ENCODE measurements at places on chromosomes 2 and 18. TPM values are rescaled to one million over a fixed set of nuclear protein-coding genes. Genes with fewer than 3 reads are reported as not detected.
A peak's percentile ranks its signal among the peaks of the same experiment; 100 is the strongest.

ZNF385B gene
- total RNA-seq = 70.8 TPM

GRCh38 chr2:45707661-45708060 is 56.2 kb downstream of the PRKCE start:
- no peak overlapping the region for H3K27ac ChIP-seq
- no peak overlapping the region for H3K4me3 ChIP-seq
- no peaks in the 10 kb centered on the region for H3K27me3 ChIP-seq
- H3K36me3 ChIP-seq = no peaks in the 10 kb centered on the region
- no peaks in the 10 kb centered on the region for H3K4me1 ChIP-seq

GRCh38 chr2:46827274-46828134 is 88.1 kb downstream of the MCFD2 start:
- H3K27me3 ChIP-seq = no peaks in the 10 kb centered on the region
- peaks cover 7% of the 10 kb centered on the region for H3K4me1 ChIP-seq
- DNase-seq = no peak
- H3K36me3 ChIP-seq = no peaks in the 10 kb centered on the region
- H3K4me3 ChIP-seq = no peak overlapping the region

- DNase-seq = no peak
- H3K4me1 ChIP-seq = no peaks in the 10 kb centered on the region
- H3K27me3 ChIP-seq = no peaks in the 10 kb centered on the region
- no peak overlapping the region for H3K27ac ChIP-seq
- no peak overlapping the region for H3K4me3 ChIP-seq
Measured at GRCh38 chr18:64380117-64380516, 231.2 kb upstream of the LINC00305 start.

- no peaks in the 10 kb centered on the region for H3K27me3 ChIP-seq
- DNase-seq = no peak
- H3K4me3 ChIP-seq = no peak overlapping the region
- H3K4me1 ChIP-seq = no peaks in the 10 kb centered on the region
Measured at GRCh38 chr18:46506974-46507586, 149.9 kb downstream of the LOXHD1 start.

MAP3K19 gene
- 11.0 TPM for total RNA-seq

CYTIP gene
- total RNA-seq = 21.4 TPM

DNA sequence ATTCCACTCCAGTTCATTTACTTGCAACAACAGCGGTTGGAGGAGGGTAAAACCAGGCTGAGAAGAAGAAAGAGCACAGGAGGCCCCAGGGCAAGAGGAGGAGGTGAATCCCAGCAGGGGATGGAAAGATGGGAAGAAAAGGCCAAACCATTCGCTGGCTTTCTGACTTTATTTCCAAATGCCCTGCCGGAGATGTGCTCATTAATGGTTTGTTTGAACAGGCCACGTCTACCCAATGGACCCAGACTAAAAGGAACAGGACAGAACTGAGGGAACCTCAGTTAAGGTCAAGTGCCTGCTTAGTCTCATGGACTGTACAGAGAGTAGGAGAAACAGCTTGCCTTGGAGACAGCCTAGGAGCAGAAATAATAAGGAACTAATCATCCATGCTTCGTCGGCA is 121.6 kb upstream of the NDUFV2 start:
- no peaks in the 10 kb centered on the region for H3K4me1 ChIP-seq
- no peak overlapping the region for H3K27ac ChIP-seq
- no peak for DNase-seq
- no peak overlapping the region for H3K4me3 ChIP-seq

DNA sequence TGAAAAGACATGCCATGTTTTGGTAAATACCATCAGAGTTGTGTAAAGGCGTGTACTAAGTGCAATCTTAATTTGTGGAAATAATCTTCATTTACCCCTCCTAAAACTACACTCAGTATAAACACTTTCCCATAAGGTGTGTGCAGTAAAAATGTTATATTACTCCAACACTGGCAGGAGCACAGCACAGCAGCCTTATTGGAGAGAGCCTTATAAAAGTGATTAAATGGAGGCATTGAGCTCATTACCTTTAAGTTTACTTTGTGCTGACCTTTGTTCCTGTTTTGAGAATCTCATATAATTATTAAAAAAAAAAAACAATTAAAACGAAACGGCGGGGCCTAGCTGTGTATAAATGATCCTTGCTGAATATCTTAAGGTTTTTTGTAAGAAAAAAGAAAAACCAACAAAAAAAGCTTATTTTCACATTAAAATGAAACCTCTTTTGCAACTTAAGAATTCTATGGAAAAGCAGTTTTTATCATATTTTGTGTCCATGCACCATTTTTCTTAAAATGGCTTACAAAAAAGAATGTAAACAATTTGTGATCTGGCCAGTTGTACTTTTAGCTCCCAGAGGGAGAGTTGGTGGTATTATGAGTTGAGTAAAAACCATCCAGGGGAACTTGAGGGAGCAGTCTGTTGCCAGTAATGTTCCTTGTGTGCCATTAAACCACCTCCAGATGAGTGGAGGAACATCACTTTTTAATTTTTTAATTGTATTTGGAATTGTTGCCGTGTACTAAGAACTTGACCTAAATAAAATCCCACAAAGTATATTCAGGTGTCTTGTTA is 103.4 kb downstream of the ABI2 start:
- H3K27me3 ChIP-seq = no peaks in the 10 kb centered on the region
- H3K36me3 ChIP-seq = peaks cover 21% of the 10 kb centered on the region
- DNase-seq = no peak
- no peak overlapping the region for H3K27ac ChIP-seq

DNA sequence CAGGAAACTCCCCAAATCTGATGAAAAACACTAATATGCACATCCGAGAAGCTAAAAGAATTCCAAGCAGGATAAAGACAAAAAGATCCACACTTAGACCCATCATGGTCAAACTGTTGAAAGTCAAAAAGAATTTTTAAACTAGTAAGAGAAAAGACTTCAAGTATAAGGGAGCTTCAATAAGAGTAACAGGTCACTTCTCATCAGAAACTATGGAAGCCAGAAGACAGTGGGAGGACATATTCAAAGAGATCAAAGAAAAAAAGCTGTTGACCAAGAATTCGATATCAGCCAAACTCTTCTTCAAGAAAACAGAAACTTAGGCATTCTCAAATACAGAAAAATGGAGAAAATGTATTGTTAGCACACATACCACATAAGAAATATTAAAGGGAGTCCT is 50.4 kb downstream of the ZC3H8 start:
- no peak overlapping the region for H3K4me3 ChIP-seq
- no peaks in the 10 kb centered on the region for H3K27me3 ChIP-seq
- no peaks in the 10 kb centered on the region for H3K36me3 ChIP-seq
- no peak overlapping the region for H3K27ac ChIP-seq

GRCh38 chr2:156322051-156322685 is 10.4 kb downstream of the NR4A2 start:
- H3K27ac ChIP-seq = no peak overlapping the region
- H3K27me3 ChIP-seq = no peaks in the 10 kb centered on the region
- peaks cover 14% of the 10 kb centered on the region for H3K4me1 ChIP-seq
- DNase-seq = no peak
- peaks cover 4% of the 10 kb centered on the region for H3K36me3 ChIP-seq

GRCh38 chr2:102258386-102259074 is 52.8 kb upstream of the IL1RL1 start:
- no peaks in the 10 kb centered on the region for H3K36me3 ChIP-seq
- no peak overlapping the region for H3K4me3 ChIP-seq
- no peaks in the 10 kb centered on the region for H3K4me1 ChIP-seq
- H3K27me3 ChIP-seq = no peaks in the 10 kb centered on the region
- no peak for DNase-seq

GRCh38 chr2:182379241-182379640 is 47.6 kb downstream of the PDE1A start:
- H3K27me3 ChIP-seq = no peaks in the 10 kb centered on the region
- DNase-seq = peak; percentile 95
- H3K4me3 ChIP-seq = no peak overlapping the region
- H3K36me3 ChIP-seq = no peaks in the 10 kb centered on the region

LRP1B gene
- 0.28 TPM for total RNA-seq

GRCh38 chr2:33130544-33130943 is 183.8 kb downstream of the LTBP1 start:
- H3K27ac ChIP-seq = no peak overlapping the region
- H3K27me3 ChIP-seq = no peaks in the 10 kb centered on the region
- no peak overlapping the region for H3K4me3 ChIP-seq
- H3K36me3 ChIP-seq = no peaks in the 10 kb centered on the region
- peaks cover 5% of the 10 kb centered on the region for H3K4me1 ChIP-seq
- DNase-seq = no peak

DNA sequence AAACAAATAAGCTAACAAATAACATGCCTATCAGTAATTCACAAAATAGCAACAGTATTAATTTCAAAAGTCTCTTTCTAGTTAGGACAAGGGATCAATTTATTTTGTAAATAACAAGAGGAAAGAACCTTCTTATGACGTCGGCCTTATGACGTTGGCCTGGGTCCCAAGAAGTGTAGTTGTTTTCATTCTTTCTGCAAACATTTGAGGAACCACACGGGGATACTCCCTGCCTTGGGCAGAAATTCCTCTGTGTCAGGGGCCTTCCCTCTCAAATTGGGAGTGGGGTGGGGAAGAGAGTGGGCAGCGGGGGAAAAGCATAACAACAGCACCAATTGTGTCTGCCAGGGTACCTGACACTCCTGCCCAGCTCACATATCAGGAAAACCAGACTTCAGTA is 1.3 kb downstream of the CCDC68 start:
- H3K4me3 ChIP-seq = no peak overlapping the region
- no peaks in the 10 kb centered on the region for H3K36me3 ChIP-seq
- no peak overlapping the region for H3K27ac ChIP-seq
- H3K4me1 ChIP-seq = peaks cover 67% of the 10 kb centered on the region
- no peaks in the 10 kb centered on the region for H3K27me3 ChIP-seq

CRIM1 gene
- total RNA-seq = 119 TPM

GRCh38 chr2:112724591-112725525 is 4.0 kb downstream of the NT5DC4 start:
- no peaks in the 10 kb centered on the region for H3K27me3 ChIP-seq
- no peaks in the 10 kb centered on the region for H3K4me1 ChIP-seq
- H3K27ac ChIP-seq = no peak overlapping the region
- no peaks in the 10 kb centered on the region for H3K36me3 ChIP-seq
- H3K4me3 ChIP-seq = no peak overlapping the region
- DNase-seq = no peak

- H3K4me1 ChIP-seq = no peaks in the 10 kb centered on the region
- peaks cover 5% of the 10 kb centered on the region for H3K36me3 ChIP-seq
- DNase-seq = no peak
Measured at GRCh38 chr2:130156624-130157004, 11.7 kb upstream of the CCDC74B start.

RAB27B gene
- 8.2 TPM for total RNA-seq

NCKAP5 gene
- total RNA-seq = 20.2 TPM

DNA sequence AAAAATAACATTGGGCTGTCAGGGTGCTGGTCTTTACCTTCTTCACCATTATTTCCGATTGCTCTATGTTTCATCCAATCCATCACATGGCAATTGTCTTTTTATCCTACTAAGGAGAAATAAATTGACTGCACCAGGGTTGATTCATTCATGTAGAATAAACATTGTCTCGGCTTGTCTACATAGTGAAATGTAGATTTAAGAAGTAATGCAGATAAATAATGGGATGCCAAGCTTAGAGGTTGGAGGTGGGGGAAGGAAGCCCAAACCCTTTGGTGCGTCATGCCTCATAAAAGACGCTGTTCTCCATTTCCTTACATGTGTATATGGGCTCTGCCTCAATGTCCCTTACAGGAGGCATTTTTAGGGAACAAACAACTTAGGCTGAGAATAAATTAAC is 117.8 kb downstream of the ALK start:
- no peak overlapping the region for H3K4me3 ChIP-seq
- H3K27me3 ChIP-seq = no peaks in the 10 kb centered on the region
- no peaks in the 10 kb centered on the region for H3K36me3 ChIP-seq
- H3K27ac ChIP-seq = no peak overlapping the region
- no peaks in the 10 kb centered on the region for H3K4me1 ChIP-seq

DUSP2 gene
- 4.4 TPM for total RNA-seq

SLC14A1 gene
- 1.7 TPM for total RNA-seq

PRR30 gene
- not detected for total RNA-seq

RAB11FIP5 gene
- 11.0 TPM for total RNA-seq

- DNase-seq = no peak
- no peak overlapping the region for H3K27ac ChIP-seq
- no peaks in the 10 kb centered on the region for H3K36me3 ChIP-seq
- no peaks in the 10 kb centered on the region for H3K4me1 ChIP-seq
- no peak overlapping the region for H3K4me3 ChIP-seq
- no peaks in the 10 kb centered on the region for H3K27me3 ChIP-seq
Measured at GRCh38 chr2:214378455-214379103, 32.3 kb upstream of the VWC2L start.

DNA sequence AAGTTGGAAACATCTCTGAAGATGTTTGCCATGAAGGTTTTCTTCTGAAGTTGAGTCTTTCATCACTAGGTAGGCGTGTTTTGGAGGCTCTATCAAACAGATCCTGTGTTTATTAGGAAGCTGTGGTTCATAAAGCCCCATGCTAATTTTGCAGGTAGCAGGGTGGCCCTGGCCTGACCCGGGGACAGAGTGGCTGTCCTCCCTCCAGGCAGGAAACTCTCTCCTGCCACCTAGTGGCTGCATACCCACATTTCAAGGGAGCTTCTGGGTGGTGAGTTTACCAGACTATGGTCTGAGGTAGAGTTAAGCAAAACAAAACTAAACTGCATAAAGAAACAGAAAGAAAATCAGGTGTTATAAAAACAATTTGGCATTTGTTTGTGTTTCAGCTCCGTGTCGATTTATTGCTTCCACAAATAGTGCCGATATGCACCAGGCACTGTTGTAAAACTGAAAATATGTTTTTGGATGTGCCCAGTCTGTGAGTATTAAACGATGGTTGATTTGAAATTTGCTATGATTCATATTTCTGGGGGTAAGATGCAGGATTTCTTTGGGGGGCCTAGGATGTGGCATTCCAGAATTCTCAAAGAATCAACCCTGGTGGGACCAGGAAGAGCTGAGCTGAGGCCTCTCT is 26.0 kb upstream of the IL37 start:
- no peak overlapping the region for H3K4me3 ChIP-seq
- no peaks in the 10 kb centered on the region for H3K4me1 ChIP-seq
- H3K36me3 ChIP-seq = no peaks in the 10 kb centered on the region
- H3K27ac ChIP-seq = no peak overlapping the region
- no peaks in the 10 kb centered on the region for H3K27me3 ChIP-seq
- DNase-seq = no peak

UGT1A5 gene
- not detected for total RNA-seq

LBX2 gene
- 0.63 TPM for total RNA-seq

- H3K27me3 ChIP-seq = peaks cover 31% of the 10 kb centered on the region
- no peak for DNase-seq
- H3K36me3 ChIP-seq = no peaks in the 10 kb centered on the region
- H3K4me3 ChIP-seq = no peak overlapping the region
- H3K4me1 ChIP-seq = no peaks in the 10 kb centered on the region
- no peak overlapping the region for H3K27ac ChIP-seq
Measured at GRCh38 chr18:3069671-3070433, 56.9 kb upstream of the LPIN2 start.

DNA sequence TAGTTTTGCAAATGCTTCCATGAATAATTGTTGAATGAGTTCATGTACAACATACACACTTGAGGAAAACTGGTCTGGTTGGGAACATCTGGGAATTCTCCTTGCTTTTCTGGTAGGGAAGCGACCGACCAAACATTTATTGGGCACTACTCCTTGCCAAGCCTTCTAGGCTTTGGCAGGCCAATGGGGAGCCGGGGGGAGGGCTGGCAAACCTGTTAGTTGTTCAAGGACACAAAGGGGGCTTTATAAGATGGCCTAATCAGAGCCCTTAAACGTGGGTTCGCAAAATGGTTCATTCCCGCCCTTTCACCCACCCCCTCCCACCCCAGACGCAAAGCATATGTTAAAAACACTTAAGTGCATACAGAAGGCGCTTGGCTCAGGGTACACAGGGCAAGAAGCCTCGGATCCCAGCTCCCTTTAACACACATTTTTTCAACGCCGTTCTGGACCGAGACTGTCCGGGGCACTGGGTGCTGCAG is 844 bp upstream of the VSNL1 start:
- peak overlapping the region; percentile 71 for H3K27ac ChIP-seq
- peaks cover 8% of the 10 kb centered on the region for H3K27me3 ChIP-seq
- peak overlapping the region; percentile 39 for H3K4me3 ChIP-seq
- no peaks in the 10 kb centered on the region for H3K36me3 ChIP-seq
- peak; percentile 80 for DNase-seq

RAB17 gene
- 44.9 TPM for total RNA-seq
